G401 (cell line): ENCODE measurements at places on chromosomes 7 and 10.
A peak's percentile ranks its signal among the peaks of the same experiment; 100 is the strongest.

DNA sequence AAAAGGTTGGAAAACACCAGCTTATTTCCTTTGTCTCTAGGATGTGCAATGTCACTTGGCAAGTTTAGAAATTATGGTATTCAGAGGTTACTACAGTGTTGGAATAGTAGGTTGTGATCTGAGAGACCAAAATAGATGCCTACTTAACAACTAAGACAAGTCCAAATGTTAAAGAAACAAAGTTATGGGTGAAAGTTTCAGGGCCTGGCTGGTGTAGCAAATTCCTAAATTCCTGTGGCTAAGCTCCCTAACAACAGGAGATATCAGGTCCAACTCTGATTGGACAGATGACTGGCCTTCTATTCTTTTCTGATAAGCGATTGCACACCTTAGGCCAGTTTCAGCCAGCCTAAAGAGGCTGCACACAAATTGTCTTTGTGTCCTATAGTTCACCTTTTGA lies 873.5 kb downstream of the REEP3 start:
- no peak for DNase-seq

GRCh38 chr10:49647554-49647953 lies 31.9 kb upstream of the C10orf53 start:
- no peak for DNase-seq

DNA sequence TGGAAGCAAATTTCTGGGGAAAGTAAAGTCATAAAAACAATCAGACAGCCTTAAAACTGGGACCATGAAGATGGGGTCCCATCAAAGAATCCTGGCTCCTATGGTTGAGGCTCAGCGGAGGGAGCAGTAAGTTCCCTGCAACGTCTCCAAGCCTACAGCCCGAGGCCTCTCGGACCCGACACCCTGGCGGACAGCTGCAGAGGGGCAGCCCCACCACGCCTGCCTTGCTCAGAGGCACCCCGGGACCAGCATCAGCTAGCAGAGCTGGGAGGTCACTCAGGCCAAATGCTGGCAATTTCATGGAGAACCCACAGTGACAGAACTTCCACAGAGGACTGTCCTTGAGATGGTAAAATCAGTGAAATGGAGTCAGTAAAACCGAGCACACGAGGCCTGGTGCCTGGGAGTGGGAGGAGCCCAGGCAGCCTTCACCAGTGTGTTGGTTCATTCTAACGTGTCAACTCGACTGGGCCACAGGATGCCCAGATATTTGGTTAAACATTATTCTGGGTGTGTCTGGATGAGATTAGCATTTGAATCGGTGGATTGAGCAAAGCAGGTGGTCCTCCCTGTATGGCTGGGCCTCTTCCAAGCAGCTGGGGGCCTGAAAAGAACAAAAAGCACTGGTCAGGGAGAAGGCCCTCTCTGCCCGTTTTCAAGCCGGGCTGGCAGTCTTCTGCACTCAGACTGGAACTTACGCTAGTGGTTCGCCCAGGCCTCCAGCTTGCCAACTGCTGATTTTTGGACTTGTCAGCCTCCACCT lies 96.2 kb upstream of the INSIG1 start:
- no peak for DNase-seq

- DNase-seq, result no peak
Observed at GRCh38 chr10:78494179-78494578, 460.5 kb downstream of the RPS24 start.

GRCh38 chr10:70964881-70965280 lies 76.5 kb upstream of the PCBD1 start:
- no peak for DNase-seq

- no peak for DNase-seq
Observed at GRCh38 chr7:159112136-159113011, 32.3 kb downstream of the VIPR2 start.

- DNase-seq, result no peak
Observed at GRCh38 chr10:12561307-12561706, 212.0 kb downstream of the CAMK1D start.

- peak; percentile 92 for DNase-seq
Observed at GRCh38 chr7:123154231-123154860, 45.4 kb downstream of the SLC13A1 start.

DNA sequence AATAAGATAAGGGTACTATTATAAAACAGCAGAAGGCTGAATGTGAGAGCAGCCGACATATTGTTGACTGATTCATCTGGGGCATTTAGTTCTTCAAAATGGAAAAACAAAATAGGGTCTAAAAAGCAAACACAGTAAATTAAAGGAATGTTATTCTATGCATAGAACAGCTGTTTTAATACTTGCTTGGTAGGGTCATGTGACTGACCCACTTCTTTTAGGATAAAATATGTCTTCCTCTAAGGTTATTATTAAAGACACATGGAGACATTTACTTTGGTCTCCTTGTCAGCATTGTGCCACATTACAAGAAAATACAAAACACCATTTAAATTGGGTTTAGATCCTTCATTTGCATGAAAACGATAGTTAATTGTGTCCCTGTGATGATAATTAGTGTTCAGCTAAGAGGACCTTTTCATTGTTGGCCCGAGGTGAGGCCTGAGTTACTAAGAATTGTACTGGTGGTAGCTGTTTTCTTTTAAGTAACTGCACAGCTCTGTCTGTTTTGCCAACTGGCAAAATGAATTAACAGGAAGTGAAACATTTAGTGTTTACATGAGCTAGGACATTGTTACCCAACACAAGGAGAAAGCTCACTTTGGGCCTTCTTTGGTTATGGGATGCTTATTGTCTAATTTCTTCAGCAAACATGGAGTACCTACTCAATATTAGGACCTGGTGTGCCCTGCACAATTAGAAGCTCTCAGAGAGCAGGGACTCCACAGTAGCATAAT lies 764.4 kb downstream of the LRMDA start:
- no peak for DNase-seq

DNA sequence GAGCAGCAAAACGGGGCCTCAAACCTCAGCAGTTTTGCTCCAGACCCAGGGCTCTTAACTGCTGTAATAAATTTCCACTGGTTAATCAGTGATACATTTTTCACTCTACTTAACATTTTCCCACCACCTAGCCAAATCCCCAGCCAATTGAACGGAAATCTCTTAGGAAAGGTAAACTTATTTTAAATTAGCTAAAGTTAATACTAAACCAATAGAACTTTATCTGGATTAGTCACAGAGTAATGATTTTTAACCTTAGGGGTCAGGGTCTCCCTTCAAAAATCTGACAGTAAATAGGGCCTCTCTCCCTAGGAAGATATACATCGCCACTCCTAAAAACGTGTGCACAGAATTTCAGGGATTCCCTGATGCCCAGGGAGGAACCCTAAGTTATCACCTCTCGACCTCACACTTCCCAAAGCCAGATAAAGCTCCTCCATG lies 87.4 kb upstream of the KMT2E start:
- no peak for DNase-seq

DNA sequence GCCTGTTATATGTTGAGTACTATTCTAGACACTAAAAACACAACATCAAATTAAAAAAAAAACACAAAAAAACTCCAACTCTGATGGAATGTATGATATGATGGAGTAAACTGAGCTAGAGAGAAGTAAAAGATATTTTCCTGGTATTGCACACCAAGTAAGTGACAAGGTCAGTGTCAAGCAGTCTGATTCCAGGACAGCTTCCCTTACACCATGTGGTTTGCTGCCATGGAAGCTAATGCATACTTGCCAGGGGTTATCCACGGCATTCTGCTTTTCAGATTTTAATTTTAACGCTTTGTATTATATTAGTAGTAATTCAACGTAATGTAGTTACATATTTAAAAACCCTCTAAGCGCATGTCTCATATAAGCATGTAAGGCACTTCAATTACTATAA lies 48.4 kb downstream of the CACNA2D1 start:
- DNase-seq, result no peak

- DNase-seq, result peak; percentile 11
Observed at GRCh38 chr7:140230861-140231770, 54.3 kb upstream of the KDM7A start.

- DNase-seq, result no peak
Observed at GRCh38 chr10:5356302-5356763, 8.4 kb upstream of the UCN3 start.

- peak; percentile 52 for DNase-seq
Observed at GRCh38 chr7:36984710-36985312, 260.5 kb upstream of the AOAH start.

GRCh38 chr7:24038993-24039392 lies 245.0 kb upstream of the NPY start:
- peak; percentile 2 for DNase-seq

DNA sequence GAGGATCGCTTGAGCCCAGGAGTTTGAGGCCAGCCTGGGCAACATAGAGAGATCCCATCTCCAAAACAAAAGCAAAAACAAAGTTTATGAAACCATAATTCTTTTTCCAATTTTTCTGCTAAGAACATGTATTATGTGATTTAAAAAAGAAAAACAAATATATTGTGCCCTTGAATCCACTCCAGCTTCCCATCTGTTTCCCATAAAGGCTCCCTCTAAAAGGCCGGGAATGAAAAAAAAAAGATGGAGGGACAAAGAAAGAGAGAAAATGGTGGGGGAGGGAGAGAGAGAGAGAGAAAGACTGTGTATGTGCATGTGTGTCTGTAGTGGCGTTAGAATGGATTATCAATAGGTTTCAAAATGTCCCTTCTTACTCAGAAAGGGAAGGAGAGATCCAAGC lies 20.5 kb upstream of the GSDME start:
- DNase-seq, result no peak

DNA sequence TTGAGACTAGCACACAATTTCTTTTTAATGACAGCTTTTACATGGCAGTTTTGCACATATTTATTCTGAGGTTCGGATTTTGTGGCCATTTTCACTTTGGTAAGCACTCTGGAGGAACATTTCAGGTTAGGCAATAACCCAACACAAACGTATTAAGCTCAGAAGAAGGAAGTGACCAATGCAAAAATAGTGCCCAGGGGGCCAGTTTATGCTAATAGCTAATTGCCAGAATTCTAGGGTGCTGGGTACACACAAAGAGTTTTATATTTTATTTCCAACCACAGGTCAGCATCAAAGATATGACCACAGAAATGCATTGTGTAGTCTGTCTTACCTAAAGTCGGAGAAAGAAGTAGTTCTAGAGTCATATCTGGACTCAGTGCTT lies 8.4 kb upstream of the AGR2 start:
- DNase-seq, result no peak

GRCh38 chr10:71667387-71667752 lies 52.2 kb downstream of the C10orf105 start:
- DNase-seq, result no peak
